ENCODE measurements at places on chromosomes 6 and 20. TPM values are rescaled to one million over a fixed set of nuclear protein-coding genes. Genes with fewer than 3 reads are reported as not detected.

Gene UNC5CL
- polyA plus RNA-seq, result 0.79 TPM

Gene GABRR1
- not detected for polyA plus RNA-seq

Gene FAM217A
- polyA plus RNA-seq, result not detected

Gene MYLK4
- 0.14 TPM for polyA plus RNA-seq
